Muscle of leg (tissue), 16 donors: ENCODE measurements at places on chromosomes 12 and 14. TPM values are rescaled to one million over a fixed set of nuclear protein-coding genes. Genes with fewer than 3 reads are reported as not detected.

Gene SLCO1B1
- polyA plus RNA-seq = not detected

Gene FAM222A
- polyA plus RNA-seq = 5.9 TPM

Gene BMAL2
- 1.4 TPM for polyA plus RNA-seq

DNA sequence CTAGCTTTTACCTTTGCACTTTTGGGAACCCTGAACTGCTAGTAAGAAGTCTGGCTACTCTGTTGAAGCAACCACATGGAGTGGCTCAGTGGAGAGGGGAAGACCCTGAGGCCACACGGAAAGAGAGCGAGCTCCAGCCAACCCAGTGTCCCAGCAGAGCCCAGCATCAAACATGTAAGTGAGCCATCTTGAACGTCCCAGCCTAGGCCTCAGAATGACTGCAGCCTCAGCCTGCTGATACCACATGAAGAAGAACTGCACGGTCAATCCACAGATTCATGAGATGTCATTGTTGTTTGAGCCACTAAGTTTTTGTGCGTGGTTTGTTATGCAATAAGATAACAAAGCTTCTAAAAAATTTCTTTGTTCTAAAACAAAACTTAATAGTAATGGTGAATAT, 40.2 kb downstream of the TFCP2 start:
- no peak for DNase-seq

GRCh38 chr12:47829584-47829983, 9.9 kb upstream of the HDAC7 start:
- DNase-seq = no peak

DNA sequence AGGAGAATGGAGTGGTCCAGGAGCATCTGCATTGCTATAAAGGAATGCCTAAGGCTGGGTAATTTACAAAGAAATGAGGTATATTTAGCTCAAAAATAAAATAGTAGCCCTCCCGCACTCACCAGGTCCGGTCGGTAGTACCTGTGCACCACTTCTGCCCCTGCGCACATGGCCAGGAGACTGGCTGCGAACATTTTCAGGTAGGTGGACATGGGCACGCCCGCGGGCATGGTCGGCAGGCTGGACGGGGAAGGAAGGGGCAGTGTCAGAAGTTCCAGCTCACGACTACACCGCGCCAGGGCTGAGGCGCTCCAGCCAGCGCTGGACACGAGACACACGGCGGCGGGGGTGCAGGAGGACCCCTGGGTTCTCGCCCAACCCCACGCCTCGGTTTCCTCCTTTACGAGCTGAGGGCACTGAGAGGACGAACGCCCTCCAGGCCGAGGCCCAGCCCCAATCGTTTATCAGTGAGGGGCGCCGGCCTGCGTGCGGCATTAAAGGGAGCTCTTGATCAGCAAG, 9.1 kb upstream of the TDG start:
- no peak for DNase-seq

DNA sequence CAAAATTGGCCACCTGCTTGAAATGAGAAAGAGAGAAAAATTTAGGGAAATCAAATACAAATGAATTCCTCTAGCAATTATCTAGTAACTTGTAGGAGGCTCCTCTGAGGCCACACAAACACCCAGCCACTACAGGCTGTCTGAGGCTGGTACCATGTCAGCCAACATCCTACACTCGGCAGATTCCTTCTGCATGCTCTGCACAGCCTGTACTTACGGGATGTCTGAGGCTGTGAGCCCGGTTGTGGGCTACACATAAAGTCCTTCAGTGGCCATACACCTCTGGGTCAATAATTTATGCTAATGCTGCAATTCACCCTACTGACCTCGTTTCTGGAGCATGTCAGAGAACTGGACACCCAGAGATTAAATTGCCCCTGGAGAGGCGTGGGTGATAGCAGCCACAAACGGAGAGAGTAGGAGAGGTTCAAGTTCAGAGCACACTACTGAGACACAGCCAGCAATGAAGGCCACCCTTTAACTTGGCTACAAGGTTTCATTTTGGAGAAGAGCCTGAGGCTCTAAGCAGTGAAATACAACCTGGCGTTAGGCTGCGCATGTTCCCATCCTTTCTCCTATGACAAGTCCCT, 28.9 kb downstream of the WSCD2 start:
- no peak for DNase-seq

DNA sequence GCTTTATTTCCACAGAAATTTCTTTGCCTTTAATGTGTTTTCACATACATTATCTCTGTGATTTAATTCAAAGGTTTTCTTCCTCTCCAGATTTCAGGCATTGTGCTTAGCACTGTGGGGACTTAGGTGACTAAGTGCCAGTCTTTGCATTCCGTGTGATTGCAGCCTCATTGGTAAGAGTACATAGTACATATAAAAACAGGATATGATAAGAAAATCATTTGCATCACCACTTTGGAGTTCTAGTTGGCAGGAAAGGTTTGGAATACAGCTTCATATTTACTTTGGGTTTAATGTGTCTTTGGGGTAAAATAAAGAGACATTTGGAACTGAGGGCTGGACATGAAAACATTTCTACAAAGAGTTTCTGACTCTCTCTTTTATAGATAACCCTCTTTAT, 37.8 kb upstream of the C12orf75 start:
- no peak for DNase-seq
